Renal cortex interstitium (tissue), 15 donors: ENCODE measurements at places on chromosomes 3 and 15. TPM values are rescaled to one million over a fixed set of nuclear protein-coding genes. Genes with fewer than 3 reads are reported as not detected.

GOLGA6A gene
- 0.24 TPM for polyA plus RNA-seq

EBLN2 gene
- 2.7 TPM for polyA plus RNA-seq

CEP19 gene
- 4.4 TPM for polyA plus RNA-seq

FBXL22 gene
- 1.7 TPM for polyA plus RNA-seq

SERINC4 gene
- polyA plus RNA-seq, result 0.20 TPM

ZNF592 gene
- 31.6 TPM for polyA plus RNA-seq

MTMR10 gene
- polyA plus RNA-seq, result 45.5 TPM

LRRC31 gene
- 0.36 TPM for polyA plus RNA-seq

CHP1 gene
- 55.6 TPM for polyA plus RNA-seq

TMEM108 gene
- polyA plus RNA-seq, result 2.4 TPM

CLSTN2 gene
- 2.6 TPM for polyA plus RNA-seq

P2RY14 gene
- polyA plus RNA-seq, result 0.39 TPM

SOX14 gene
- not detected for polyA plus RNA-seq

KLHL6 gene
- 1.9 TPM for polyA plus RNA-seq

RGMA gene
- 10.2 TPM for polyA plus RNA-seq

PIF1 gene
- 12.7 TPM for polyA plus RNA-seq

GRCh38 chr3:18086078-18086477, 339.1 kb downstream of the SATB1 start:
- no peak for DNase-seq

DNA sequence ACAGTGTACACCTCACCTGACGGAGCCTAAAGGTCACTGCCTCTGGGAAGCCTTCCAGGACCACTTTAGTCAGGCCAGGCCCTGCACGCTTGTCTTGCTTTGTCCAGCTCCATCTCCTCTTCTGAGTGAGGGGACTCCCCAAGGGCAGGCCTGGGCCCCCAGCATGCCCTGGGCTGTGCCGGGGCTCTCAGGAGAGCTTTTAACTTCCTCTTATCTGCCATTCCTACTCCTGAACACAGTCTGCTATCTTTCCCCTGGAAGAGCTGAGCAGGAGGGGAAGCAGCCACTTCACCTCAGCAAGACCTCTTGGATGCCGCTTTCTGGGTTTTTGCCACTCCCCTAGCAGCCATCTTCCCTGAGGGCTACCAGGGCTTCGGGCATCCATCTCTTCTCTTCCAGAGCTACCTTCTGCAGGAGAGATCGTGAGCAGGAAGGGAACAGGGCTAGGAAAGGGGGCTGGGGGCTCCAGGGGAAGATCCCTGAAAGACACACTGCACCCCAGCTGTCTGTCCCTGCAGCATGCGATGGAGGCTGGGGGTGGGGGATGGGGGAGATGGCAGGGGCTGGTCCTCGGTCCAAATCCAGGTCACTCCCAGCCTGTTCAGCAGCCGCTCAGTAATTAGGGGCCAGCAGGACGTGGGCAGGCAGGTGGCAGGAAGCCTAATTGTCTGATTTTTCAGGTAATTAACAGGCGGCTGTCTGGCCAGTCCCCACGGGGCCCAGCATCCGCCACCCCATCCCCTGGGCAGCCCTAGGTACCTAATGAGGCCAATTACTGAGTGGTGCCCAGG, 19.9 kb upstream of the RPL29 start:
- no peak for DNase-seq

DNA sequence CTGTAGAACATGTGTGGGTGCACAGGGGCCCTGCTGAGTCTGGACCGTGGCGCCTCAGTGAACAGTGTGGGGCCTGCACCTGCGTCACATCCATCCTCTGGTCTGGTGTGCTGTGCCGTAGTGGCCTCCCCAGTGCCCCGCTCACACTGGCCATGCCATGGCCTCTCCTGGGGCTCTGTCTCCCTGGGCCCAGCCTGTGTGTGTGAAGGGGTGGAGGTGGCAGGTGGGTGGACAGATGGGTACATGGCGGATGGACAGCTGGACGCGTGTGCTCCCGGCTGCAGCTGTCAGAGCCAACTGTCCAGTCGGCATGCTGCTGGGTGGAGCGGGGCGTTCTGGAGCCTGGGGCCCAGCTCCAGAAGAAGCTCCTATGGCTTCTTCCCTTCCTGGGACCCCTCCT, 17.8 kb downstream of the PLXNA1 start:
- DNase-seq, result no peak

DNA sequence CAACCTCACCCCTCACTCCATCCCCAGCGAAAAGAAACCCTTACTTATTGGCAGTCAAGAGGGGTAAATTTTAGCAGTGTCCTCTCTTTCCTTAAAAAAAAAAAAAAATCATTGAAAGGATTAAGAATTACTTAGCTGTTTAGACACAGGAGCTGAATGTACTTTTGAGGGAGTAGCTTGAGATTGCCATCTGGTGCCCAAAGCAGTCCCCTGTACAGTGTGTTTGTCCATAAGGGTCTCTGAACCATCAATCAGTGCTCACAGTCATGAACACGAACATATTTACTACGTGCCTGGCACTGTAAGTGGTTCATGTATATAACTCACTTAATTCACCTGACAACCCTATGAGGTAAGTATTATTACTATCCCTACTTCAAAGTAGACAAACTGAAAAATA, 463.5 kb downstream of the RAP2B start:
- DNase-seq, result no peak

DNA sequence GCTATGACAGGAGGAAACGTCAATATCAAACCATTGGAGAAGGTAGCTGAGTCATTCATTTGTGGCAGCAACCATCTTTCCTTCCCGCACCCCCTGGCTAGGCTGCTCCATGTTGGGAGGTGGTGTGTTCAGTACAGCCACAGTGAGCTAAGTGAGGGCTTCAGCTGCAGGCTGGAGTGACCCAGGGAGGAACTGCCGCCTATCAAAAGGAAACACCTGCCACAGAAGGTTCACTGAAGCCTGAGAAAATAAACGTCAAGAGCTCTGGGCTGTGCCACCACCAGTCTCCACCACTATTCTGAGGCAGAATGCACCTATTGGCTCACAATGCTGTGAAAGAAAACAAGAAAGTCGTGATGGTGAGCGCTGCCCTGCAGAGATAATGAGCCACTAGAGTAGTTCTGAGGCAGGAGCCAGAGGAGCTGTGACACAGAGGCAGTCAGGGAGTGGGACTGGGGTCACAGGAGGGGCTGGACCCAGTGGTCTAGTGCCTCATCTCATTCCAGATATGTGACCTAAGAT, 34.8 kb upstream of the CD47 start:
- no peak for DNase-seq

DNA sequence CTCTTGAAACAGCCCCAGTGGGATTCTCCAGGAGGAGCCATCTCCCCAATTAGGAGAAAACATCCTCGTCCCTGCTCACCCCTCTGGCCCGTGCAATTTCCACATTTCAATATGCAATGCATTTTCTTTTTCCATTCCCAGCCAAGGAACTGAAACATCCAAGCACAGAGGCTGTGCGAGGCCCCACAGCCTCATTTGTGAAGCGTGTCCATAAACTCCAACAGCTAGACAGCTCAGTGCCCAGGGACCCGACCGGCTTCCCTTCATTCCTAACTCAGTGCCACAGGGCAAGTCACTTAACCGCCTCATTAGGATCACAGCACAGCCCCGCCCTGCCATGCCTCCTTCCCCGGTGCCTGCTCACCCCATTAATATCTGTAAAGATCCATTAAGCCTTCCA, 204.2 kb upstream of the IGF1R start:
- no peak for DNase-seq

- peak; percentile 15 for DNase-seq
Observed at GRCh38 chr3:102536456-102536855, 101.6 kb downstream of the ZPLD1 start.

DNA sequence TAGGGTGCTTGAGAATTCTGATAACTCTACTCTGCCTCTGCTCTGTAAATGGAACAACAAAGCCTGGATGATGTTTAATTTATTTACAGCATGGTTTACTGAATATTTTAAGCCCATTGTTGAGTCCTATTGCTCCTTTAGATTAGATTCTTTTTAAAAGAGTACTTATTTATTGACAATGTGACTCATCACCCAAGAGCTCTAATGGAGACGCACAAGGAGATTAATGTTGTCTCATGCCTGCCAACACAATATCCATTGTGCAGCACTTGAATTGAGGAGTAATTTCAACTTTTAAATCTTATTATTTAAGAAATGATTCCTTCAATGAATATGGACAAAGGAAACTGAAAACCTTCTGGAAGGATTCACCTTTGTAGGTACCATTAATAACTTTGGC, 691.4 kb downstream of the ZBBX start:
- DNase-seq, result no peak

DNA sequence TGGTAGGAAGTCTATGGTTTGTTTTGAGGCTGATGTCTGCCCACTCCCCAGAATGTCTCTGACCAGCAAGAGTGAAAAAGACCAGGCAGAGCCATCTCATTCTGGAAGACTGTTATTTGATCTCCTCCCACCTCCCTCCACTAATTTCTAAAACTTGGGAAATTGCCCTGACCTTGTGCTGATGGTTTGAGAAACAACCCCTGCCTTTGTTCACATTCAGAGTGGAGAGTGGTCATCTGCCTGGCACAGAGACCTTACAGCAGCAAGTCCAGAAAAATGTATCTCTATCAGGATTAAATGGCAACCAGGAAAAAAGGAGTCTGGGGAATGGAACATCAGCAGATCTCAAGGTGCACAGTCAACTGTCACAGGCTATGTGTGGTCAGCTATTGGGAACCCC, 25.7 kb downstream of the SPATA12 start:
- no peak for DNase-seq

DNA sequence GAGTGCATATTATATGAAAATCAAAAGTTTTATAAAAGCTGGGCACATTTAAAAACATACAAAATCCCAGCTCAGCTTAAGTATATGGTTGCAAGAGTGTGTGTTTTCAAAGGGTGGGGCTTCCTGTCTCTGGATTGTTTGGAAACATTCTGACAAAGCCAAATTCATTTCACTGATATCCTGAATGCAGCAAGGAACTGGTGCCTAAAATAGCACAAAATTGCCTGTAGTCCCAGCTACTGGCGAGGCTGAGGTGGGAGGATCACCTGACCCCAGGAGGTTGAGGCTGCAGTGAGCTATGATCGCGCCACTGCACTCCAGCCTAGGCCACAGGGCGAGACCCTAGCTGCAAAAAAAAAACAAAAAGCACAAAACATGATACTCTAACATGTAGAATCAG, 13.0 kb upstream of the TJP1 start:
- DNase-seq, result no peak

- no peak for DNase-seq
Observed at GRCh38 chr15:51736751-51737521, 519 bp downstream of the LYSMD2 start.

- no peak for DNase-seq
Observed at GRCh38 chr3:13085081-13085845, 12.0 kb upstream of the IQSEC1 start.

DNA sequence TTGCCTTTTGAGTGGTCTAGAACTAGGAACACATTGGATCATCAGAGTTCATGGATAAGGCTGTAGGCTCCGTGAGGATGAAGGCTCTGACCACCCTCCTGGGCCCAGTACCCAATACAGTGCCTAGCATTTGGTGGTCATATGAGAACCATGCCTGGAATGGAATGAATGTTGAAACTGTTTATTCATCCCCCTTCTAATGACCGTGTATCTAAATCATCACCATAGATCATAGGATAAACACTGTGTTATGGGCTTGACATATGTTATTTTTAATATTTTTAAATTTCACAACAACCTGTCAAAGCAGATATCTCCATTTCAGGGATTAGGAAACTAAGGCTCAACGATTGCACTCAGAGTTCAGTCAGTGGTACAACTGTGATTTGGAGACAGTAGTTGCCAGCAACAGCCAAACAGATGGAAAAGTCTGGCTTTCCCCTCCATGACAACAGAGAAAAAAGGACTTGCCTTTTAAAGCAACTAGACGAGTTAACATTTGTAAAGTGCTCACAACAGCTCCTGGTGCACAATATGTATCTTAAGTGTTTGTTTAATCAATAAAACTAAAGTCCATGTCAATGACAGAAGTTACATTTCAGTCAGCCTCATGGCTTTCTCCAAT, 89.6 kb downstream of the TMEM266 start:
- no peak for DNase-seq

- DNase-seq, result no peak
Observed at GRCh38 chr15:35618260-35619188, 72.6 kb upstream of the DPH6 start.

- DNase-seq, result no peak
Observed at GRCh38 chr3:17535274-17535673, 207.2 kb downstream of the TBC1D5 start.

DNA sequence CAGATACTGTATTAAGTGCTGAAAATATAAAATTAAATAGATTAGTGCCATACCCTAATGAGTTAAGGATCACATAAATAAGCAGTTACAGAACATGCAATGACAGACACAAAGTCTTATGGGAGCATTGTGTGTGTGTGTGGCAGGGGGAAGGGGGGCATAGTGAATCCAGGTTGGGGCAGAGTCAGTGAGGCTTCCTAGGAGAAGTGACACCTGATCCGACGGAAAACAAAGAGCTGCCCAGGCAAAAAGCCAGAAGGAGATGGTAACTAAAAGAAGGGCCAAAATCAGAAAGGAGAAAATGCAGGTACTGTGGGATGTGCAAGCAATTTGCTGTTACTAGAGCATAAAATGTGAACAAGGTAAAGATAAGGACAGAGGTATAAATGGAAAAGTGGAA, 80.1 kb upstream of the CHRM5 start:
- DNase-seq, result peak; percentile 44

- no peak for DNase-seq
Observed at GRCh38 chr15:99167201-99167600, 62.3 kb downstream of the SYNM start.

- DNase-seq, result no peak
Observed at GRCh38 chr3:161940621-161940965, 444.0 kb downstream of the OTOL1 start.

DNA sequence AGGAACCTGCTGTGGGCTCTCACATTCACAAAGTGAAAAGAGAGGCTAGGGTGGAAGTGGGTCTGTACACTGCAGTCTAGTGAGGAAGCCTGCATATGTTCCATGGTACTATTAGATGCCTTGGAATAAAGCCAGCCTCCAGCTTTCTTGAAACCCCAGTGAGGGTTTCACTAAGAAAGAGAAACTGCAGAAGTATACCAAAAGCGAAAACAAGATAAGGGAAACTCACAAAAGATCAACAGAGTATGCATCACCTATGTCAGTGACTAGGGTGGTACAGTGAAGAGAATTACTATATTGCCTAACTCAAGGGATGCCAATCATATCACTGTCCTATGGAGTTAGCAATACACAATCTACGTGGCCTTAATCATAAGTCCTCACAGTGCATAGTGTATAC, 212.5 kb upstream of the GADL1 start:
- no peak for DNase-seq

DNA sequence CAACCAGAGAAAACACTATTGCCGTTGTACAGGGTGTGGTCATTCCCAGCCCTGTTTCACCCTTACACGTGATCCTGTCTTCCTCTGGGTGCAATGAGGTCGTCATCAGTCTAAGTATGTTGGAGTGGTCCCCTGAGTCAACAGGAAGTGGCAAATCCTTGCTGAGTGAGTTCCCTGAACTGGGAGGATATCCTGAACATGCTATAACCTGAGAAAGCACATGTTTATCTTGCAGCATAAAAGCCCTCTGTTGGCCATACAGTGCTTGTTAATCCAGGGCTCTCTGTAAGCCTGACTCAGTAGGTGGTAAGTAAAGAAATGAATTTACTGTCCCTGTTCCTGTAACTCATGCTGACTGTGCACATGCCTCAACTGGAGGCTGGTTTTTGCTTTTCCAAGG, 477.8 kb upstream of the RGMA start:
- DNase-seq, result no peak
